Gastroesophageal sphincter (tissue), 4 donors: ENCODE measurements at places on chromosomes 7 and 10.

GRCh38 chr7:119270644-119271043 lies 1002.3 kb upstream of the KCND2 start:
- no peak for ATAC-seq

- ATAC-seq: no peak
Observed at GRCh38 chr7:118349604-118350003, 125.1 kb downstream of the ANKRD7 start.

DNA sequence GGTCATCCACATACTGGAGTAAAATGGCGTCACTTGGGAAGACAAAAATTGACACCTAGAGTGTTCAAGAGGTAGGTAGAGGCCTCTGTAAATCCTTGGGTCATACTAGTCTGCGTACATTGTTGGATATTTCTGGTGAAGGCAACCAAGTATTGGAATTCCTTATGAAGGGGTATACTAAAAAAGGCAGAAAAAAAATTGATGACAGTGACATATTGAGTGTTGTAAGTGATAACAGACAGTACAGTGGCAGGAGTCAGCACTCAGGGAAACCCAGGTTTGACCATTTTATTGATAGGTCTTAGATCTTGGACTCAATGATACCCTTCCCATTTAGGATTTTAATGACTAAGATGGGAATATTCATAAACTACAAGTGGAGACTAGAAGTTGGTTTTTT lies 359.1 kb upstream of the VSTM2A start:
- no peak for ATAC-seq

- no peak for ATAC-seq
Observed at GRCh38 chr10:48493083-48493871, 111.6 kb downstream of the ARHGAP22 start.

GRCh38 chr10:114504769-114505579 lies 100.7 kb upstream of the AFAP1L2 start:
- peak; percentile 87 for ATAC-seq

GRCh38 chr10:48589266-48589665 lies 15.6 kb downstream of the ARHGAP22 start:
- peak; percentile 60 for ATAC-seq

DNA sequence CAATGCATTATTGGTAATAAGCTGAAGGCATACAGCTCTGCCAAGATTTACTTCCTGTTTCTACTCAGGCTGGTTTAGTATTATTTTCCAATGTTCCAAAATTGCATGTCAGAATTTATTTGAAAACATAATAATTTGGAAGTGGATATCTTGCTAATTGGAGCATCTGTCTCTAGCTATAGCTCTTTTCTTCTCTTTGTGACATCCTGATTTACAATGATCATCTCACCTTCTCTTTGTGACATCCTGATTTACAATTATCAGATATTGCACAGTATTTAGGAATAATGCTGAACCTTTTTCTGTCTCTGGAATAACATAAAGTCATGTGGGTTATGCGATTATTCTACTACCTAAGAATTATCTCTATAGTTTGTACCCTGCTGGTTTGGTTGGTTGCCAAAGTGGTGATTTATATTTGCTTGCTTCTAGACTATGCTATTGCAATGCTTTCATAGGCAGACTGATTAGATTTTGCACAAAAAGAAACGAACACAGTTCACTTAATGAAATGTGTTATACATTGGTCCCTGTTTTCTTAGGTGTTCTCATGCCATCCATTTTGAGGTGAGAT lies 44.3 kb upstream of the CABCOCO1 start:
- ATAC-seq: no peak

DNA sequence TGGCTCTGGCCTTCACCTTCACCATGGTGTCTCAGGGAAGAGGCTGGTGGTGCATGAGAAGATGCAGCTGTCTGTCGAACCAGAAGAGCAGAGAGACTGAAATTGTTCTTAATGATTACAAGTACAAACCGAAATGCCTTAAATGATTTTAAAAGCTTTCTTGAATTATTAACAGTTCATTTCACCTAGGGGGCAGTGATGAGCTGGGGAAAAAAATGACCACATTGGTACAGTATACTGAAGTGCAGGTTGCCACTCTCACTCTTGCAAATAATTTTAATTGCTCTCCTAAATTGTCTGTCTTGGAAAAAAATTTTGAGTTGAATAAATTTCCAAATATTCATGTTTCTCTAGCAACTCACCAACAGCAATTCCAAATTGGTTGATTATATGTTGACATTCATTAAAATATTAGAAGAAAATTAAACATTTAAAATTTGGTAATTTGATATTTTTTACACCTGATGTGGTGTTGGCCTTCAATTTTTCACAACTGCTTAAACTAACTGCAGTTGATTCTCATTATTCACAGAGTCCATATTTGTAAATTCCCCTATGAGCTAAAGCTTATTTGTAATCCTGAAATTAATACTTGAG lies 692.6 kb downstream of the ZWINT start:
- no peak for ATAC-seq

DNA sequence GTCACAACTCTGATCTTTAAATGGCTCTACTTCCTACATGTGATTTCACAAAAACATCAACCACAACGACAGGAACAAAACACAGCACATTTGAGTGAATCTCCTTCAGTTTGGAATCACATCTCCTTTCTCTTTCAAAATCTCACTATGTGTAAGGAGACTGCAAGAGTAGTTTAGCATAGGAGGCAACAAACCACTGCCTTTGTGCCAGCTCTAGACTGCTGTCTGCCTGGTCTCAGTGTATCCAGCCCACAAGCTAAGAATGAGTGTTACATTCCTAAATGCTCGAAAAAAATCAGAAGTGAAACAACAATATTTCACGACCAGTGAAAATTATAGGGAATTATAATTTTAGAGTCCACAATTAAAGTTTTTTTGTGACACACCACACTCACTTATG lies 217.0 kb upstream of the STEAP4 start:
- no peak for ATAC-seq

GRCh38 chr7:133196856-133197612 lies 55.8 kb upstream of the EXOC4 start:
- no peak for ATAC-seq

DNA sequence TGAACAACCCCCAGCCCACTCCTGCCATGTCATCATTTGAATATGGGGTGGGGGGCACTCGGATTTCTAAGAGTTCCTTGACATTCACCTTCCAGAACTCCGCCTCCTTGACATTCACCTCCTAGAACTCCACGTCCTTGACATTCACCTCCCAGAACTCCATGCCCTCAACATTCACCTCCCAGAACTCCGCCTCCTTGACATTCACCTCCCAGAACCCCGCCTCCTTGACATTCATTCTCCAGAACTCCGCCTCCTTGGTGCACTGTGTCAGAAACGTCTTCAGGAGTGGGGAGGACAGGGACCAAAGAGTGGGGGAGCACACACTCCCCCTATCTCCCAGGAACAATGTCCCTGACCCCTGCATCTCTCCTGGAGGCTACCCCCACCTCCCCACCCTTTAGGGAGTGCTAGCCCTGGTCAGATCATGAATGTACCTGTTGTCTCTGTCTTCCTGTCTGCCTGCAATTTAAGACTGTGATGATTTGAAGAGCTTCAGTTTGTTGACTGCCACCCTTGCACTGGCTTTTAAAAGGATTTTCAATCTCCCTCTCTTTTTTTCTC lies 110.1 kb downstream of the NPTX2 start:
- no peak for ATAC-seq

DNA sequence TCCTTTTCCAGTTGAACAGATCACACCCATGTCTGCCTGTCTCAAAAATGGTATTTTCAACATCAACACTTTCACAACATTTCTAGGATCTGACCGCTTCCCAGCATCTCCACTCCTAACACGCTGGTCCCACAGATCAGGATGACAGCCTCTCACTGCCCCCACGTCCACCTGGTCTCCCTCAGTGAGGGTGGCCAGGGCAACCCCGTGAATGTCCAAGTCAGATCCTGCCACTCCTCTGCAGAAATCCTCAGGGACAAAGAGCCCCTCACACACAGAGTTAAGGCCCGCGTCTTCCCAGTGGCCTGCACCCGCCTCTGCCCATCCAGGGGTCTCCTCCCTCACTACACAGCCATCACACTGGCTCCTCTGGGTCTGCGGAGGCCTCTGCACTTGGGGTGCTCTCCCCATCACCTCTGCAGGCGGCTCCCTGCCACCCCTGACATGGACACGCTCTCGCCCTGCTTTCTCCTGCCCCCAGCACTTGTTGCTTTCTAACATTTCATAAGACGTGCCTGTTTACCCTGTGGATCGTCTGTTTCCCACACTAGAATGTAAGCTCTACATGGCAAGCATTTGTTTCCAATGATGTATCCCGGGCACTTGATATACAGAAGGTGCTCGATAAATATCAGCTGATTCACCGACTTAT lies 20.0 kb downstream of the GNA12 start:
- no peak for ATAC-seq

DNA sequence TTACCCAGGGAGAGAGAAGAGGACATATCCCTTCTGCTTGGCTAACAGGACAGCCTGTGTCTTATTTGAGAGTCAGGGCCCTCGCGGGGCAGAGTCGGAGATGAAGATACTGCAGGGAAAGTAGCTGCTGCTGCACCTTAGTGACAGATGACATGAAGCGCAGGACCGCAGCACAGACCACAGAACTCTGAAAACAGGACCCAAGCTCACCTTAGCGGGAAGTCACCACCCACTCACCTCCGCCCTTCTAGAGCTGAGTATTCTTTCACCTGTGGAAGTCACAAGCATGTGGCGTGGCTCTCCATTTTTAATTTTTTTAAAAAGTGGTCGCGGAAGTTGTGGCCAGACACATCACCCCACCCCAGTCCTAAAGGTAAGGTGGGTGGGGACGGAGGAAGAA lies 191.4 kb downstream of the FAM107B start:
- no peak for ATAC-seq

DNA sequence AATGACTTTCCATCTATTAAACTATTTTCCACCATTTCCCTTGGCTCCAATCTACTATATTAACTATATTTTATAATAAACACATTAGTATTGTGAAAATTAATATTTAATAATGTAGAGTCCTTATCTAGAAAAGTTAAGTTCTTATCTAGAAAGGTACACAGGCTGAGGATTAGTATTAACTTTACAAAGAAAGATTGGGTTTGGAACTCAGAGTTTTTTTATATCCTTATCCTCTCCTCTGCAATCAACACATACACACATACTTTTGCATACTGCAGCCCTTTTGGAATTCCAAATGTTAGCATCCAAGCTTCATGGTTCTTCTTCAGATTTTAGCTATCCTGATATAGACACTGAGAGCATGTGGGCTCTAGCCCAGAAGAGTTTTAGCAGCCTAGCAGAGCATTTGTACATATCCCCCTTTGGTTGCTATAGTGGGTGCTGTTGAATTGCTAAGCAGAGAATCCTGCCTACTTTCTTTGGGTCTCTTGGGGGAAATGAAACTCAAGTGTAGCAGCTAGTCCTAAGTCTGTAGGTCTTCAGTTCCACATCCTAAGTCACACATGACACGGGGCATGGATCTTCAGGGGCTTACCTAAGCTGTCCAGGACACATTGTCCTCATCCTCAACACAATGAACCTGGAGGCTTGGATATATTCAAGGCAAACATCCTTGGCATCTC lies 874.6 kb downstream of the LRMDA start:
- no peak for ATAC-seq

DNA sequence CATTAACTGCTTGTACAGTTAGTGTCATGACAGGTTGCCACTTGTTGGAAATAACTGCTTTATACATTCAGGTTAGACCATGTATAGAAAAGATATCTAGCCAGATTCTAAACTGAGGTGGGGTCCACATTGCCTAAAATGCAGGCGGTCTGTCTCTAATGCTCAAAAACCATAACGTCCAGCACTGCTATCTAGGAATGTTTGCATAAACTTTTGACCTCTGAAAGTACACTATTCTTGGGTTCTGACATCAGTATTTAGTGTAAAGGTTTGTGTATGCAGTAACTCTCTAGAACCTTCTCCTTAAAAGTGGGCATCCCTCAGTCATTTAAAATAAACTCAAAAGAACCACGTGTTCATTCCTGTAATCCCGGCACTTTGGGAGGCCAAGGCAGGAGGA lies 10.3 kb upstream of the FAM171A1 start:
- no peak for ATAC-seq

DNA sequence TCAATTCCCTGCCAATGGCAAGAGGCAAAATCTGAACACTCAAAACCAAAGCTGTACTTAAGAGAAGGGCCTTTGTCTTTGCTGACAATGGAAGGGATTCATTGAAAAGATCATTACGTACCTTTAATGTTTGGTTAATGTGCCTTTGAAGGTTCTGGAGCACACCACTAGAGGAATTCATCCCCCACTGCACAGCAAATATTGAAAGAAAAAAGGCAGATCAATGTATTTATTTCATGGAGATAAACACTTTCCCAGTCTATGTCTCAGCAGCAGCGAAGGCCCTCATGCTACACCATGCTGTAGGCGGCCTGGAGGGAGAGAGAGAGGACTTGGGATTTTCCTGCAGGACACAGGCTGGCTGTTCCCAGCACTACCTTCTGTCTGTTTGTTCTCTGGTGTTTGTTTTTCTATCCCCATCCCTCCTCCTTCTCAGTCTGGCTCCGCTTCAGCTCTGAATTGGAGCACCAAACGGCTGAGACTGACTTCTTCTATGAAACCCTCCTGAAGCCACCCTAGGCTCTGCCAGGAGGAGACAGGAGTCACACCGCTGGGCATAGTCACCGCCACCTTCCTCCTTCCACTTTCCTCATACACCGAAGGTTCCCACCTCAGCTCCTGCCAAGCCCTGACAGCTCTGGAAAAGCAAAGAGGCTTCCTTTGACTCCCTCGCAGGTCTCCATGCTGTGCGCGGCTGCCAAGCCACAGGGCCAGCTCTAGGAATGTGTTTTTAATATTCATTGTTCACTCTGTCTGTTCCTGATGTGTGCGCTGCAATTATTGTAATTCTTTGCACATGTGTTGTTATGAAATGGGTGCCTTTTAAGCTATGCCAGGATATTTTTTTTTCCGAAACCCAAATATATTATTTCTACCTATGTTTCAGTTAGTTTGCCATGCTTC lies 301.5 kb downstream of the FZD1 start:
- no peak for ATAC-seq

GRCh38 chr7:131071786-131072504 lies 255.7 kb upstream of the MKLN1 start:
- peak; percentile 51 for ATAC-seq

GRCh38 chr7:123795917-123796316 lies 47.1 kb upstream of the WASL start:
- no peak for ATAC-seq

GRCh38 chr10:87956055-87956454 lies 92.6 kb downstream of the PTEN start:
- ATAC-seq: no peak
